ENCODE measurements at places on chromosomes 12 and 14.

- DNase-seq: no peak
Observed at GRCh38 chr12:3772380-3772779, 19.5 kb upstream of the CRACR2A start.

DNA sequence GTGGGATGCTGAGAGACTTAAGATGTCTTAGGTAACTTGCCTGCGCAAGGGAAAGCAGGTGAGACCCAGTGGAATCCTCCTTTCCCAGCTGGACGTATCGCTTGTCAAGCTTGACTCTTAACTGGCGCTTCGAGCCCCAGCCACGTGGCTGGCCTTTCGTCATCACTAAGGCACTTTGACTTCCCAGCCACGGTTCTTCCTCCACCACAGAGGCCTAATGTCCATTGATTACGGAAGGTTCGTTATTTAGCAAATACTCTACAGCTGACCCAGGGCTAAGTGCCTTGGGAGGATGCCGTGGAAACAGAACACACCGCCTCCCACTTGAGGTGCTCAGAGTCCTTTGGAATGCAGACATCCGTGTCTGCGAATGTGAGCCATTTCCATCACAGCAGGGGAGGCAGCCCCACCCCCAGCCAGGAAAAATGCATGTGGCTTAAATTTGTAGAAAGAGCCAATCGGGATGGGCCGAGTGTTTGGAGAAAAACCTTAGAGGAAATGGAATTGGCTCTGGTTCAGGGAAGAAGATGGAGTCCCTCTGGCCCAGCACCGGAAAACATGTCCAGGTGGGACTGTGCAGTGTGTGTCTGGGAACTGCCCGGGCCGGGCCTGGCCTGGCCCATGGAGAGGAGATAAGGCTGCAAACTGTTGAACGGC lies 115.7 kb downstream of the PLXNC1 start:
- peak; percentile 43 for DNase-seq

GRCh38 chr14:50067723-50068495 lies 48.5 kb downstream of the VCPKMT start:
- no peak for DNase-seq

GRCh38 chr12:13135371-13136178 lies 32.1 kb upstream of the GSG1 start:
- no peak for DNase-seq

DNA sequence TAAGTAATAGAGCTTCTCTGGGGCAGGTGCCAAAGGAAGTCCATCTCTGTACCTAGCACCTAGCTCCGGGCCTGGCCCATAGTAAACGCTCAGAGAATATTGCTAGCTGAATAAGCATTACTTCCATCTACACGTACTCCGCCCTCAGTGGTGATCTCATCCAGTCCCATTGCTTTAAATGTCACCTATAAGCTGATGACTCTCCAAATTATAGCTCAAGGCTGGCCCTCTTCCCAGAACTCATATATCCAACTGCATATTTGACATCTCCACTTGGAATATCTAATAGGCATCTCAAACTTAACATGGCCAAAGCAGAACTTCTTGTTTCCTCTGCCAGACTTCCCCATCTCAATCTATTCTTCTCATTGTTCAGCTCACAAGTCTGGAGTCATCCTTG lies 6.9 kb upstream of the DYNLL1 start:
- no peak for DNase-seq

Measured in NCI-H187 (cell line).